ENCODE measurements at places on chromosomes 5 and 9.

- DNase-seq, result no peak
These were observed 67.0 kb downstream of the ARHGAP26 start for GRCh38 chr5:142837081-142837725.

GRCh38 chr9:116141864-116142561, 11.6 kb upstream of the PAPPA start:
- DNase-seq, result no peak

- no peak for DNase-seq
These were observed 93.7 kb downstream of the SPOCK1 start for GRCh38 chr5:137405393-137405792.

GRCh38 chr9:21470126-21470525, 12.0 kb downstream of the IFNE start:
- DNase-seq, result no peak

- no peak for DNase-seq
These were observed 167.3 kb downstream of the SEC61B start for GRCh38 chr9:99389087-99390033.

- DNase-seq, result peak; percentile 11
These were observed 108.6 kb downstream of the PHF2 start for GRCh38 chr9:93684806-93685543.

GRCh38 chr9:108534741-108535140, 321.0 kb downstream of the ACTL7B start:
- DNase-seq, result no peak

- DNase-seq, result no peak
These were observed 312.5 kb upstream of the PTGER4 start for GRCh38 chr5:40367255-40367654.

GRCh38 chr5:179288809-179289185, 56.5 kb downstream of the ADAMTS2 start:
- no peak for DNase-seq

DNA sequence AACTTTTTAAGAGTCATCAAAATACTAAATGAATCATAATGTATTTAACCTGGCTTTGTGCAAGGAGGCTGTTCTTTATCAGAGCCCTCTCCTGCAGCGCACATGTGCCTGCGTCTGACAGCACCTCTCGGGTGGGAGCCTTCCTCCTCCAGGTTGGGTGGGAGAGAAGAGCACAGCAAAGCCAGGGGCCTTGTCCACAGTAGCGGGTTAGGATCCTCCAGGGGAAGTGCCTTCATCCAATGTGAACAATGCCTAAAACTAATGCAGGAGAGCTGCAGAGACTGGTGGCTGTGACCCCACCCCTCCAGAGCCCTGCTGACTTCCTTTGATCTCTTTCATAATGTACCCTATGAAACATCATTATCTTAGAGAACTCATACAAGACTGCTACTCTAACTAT, 10.2 kb downstream of the UBE2QL1 start:
- no peak for DNase-seq

GRCh38 chr5:89520771-89521170, 637.8 kb upstream of the MEF2C start:
- DNase-seq, result no peak

DNA sequence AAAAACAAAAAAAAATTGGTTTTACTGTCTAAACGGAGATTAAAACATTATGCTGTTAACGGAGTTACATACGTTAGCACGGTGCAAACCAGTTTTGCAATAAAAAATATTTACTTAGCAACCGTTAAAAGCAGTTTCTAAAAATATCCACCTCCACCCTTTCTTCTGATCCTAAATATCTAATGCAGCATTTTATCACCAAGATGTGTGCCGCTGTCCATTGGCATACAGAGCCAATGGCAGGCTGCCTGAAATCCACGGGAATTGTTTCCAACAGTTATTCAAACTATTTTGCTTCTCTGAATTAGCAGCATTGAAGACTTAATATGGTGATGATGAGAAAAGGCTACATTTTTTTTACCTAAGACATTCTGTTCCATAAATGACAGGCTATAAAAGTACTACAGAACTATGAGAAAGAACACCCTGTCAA, 61.6 kb downstream of the CSNK1A1 start:
- DNase-seq, result no peak

DNA sequence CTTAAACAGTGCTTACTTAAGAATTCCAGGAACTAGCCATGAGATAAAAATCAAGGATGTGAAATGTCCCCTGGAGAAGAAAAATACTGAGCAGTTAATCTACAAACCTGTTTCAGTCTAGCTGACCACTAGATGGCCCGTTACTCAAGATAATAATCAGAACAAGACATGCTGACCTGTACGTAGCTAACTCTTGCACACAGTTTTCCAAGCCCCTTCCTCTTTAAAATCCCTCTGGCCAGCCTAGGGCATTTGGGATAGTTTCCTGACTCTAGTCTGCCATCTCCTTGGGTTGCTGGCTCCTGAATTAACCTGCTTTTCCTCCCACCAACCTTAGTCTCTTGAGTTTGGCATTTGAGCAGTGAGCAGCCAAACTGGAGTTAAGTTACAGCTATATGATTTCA, 59.2 kb upstream of the TRAF1 start:
- DNase-seq, result peak; percentile 48

DNA sequence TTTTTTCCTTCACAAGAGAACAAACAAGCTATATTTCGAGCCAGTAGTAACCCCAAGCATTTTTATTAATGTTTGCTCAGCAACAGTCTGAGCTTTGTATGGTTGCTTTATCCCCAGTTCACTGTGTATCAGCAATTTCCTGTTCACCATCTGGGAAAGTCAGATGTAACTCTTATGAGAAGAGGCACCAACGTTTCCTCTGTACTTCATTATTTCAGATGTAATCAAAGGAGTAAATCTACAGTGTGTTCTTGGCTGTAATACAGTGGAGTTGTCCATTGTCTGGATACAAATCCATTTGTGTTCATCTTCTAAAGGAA, 340.2 kb downstream of the ARRDC3 start:
- no peak for DNase-seq

DNA sequence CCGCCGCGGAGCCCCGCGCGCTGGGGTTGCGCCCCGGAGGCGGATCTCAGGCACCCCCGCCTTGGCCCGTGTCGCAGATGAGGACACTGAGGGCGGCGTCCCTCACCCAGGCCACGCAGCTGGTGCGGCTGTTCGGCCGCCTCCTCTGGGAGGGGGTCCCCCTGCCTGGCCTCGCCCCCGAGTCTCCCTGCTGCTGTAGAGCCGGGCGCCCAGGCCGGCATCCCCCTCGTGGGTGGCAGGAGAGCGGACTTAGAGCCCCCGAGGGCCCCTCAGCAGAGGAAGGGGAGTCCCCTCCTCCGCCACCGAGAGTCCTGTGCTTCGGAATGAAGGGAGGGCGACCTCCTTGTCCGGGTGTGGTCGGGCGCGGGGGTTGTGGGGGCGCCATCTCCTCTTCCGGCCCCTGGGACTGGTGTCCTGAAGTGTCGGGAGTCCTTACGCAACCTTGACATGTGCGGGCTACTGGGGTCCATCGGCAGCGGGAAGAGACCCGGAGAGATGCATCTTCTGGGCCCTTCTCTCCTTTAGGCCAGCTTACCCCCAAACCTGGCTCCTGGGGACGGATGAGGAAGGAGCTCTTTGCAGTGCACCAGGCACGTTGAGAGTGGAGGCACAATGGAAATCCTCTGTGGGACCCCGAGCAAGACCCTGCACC, 11.7 kb upstream of the EXOSC2 start:
- DNase-seq, result peak; percentile 61

GRCh38 chr9:19965336-19965735, 176.5 kb upstream of the SLC24A2 start:
- DNase-seq, result no peak

DNA sequence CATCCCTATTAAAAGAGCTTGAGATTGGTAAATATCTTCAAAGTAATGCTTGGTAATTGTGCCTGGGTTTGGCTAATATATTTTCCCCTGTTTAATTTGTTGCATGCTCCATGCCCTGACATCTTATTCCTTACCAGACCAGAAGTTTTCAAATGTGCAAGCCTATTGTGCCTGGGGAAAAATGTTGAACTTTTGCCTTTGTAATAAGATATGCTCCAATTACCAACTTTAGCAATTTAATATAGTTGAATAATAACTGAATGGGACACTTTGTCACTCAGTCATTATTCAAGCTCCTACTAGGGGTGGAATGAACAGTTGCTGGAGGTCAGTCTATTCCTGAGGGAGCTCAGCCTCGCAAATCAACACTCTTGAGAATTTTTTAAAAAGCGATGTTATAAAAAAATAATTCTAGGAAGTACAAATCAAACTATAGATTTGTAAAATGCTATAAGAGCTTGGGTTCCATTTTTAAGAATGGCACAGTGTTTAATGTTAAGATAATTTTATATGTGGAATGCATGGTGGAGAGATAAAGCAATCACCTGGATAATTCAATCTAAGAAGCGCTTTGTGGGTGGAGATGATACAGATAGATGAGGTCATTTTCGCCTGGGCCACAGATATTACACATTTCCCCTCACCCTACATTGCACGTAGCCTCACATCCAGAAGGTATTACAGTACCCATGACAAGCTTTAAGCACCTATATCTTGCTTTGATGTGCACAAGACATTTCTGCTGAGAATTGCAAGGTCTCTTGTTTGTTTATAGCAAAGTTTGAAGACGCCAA, 231.8 kb downstream of the PIK3R1 start:
- DNase-seq, result no peak

DNA sequence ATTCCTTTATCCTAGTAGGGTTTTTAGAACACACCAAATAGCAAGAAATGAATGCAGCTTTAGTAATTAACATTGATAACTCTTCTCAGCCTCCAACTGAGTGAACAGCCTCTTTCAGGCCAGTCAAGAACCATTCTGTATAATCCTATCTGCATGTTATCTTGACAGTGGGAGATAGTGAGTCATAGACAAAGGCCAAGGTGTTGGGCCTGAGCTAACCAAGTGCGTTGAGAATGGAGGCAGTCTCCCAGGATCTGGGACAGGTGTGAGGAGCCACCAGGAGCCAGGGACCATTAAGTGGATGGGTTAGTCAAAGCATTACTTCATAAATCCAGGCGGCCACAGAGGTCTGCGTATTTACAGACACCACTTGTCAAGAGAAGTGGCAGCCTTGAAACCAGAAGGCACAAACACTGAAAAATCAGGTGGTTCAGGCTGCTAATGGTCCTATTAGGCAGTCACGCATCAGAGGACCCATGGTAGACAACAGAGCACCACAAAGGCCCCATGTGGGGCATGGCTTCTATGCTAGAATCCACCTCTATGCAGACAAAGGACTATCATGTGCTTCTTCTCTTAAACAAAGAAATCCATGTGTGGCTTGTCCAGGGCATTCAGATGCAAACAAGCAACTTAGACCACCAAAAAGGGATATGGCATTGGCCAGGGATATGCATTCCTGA, 409.7 kb upstream of the PIK3R1 start:
- no peak for DNase-seq

DNA sequence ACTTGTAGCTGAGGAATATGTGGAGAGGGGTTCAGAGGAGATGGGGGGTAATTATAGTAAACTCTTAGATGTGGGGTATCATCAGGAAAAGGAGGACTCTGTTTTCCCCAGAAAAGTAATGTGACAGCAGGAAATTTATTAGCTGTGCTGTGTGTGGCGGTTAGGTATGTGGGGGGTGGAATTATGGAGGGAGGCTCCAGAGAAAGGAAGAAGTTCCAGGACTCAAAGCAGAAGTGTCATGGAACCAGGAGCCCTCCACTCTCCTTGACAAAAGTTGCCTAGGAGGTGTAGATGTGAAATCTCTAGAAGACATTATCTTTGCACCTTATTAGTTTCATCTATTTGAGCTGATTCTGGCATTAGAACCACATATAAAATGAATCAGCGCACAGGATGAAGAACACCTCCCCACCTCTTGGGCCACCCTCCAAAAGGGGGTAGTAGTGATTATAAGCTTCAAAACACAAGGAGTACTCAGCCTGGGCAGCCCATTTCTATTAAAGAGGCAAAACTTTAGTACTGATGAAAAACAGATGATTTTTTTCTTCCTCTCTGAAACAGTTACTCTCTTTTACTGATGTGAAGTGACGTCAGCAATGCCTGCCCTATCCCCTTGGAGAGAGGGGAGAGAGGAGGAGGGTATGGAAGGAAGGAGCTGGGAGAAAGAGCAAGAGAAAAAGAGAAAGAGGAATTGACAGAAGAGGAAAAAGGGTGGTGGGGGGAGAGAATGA, 18.2 kb downstream of the NR2F1 start:
- no peak for DNase-seq

- no peak for DNase-seq
These were observed 127.6 kb upstream of the RPS23 start for GRCh38 chr5:82405618-82406204.

- no peak for DNase-seq
These were observed 1075.4 kb upstream of the C9orf72 start for GRCh38 chr9:28648723-28649122.

DNA sequence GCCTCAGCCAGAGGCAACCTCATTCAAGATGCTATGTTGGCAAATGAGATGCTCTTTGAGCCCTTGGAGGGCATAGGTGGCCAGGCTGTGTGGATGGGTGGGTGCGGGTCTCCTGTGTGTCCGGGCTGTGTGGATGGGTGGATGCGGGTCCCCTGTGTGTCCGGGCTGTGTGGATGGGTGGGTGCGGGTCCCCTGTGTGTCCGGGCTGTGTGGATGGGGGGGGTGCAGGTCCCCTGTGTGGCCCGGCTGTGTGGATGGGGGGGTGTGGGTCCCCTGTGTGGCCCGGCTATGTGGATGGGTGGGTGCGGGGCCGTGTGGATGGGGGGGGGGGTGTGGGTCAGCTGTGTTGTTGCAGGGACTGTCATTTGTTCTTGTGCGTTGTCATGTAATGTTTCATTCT, 136.6 kb upstream of the COL5A1 start:
- no peak for DNase-seq

DNA sequence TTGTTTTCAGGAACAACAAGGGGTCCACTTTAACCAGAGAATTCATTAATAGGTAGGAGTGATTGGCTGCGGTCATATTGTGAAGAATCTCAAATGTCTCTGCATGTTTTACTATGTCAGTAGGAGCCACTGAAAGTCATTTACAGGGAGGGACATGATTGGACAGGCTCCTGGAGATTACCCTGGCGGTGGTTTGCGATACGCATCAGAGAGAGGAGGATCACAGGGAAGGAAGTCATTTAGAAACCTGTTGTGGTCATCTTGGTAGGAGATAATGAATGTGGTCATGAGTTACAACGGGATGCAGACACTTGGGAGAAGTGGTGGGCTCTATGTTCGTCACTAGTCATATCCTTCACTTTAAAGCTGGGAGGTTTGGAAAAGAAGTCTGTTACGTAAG, 262.8 kb downstream of the FAM114A2 start:
- DNase-seq, result no peak

GRCh38 chr9:124629600-124629999, 122.4 kb upstream of the NR5A1 start:
- no peak for DNase-seq

GRCh38 chr5:139301808-139302499, 8.4 kb downstream of the MATR3 start:
- no peak for DNase-seq

GRCh38 chr5:78076351-78076750, 218.1 kb downstream of the AP3B1 start:
- no peak for DNase-seq

GRCh38 chr9:113528088-113528487, 64.6 kb downstream of the RGS3 start:
- DNase-seq, result no peak
